AG09319 (cell line): ENCODE measurements at places on chromosomes 1 and 21.

DNA sequence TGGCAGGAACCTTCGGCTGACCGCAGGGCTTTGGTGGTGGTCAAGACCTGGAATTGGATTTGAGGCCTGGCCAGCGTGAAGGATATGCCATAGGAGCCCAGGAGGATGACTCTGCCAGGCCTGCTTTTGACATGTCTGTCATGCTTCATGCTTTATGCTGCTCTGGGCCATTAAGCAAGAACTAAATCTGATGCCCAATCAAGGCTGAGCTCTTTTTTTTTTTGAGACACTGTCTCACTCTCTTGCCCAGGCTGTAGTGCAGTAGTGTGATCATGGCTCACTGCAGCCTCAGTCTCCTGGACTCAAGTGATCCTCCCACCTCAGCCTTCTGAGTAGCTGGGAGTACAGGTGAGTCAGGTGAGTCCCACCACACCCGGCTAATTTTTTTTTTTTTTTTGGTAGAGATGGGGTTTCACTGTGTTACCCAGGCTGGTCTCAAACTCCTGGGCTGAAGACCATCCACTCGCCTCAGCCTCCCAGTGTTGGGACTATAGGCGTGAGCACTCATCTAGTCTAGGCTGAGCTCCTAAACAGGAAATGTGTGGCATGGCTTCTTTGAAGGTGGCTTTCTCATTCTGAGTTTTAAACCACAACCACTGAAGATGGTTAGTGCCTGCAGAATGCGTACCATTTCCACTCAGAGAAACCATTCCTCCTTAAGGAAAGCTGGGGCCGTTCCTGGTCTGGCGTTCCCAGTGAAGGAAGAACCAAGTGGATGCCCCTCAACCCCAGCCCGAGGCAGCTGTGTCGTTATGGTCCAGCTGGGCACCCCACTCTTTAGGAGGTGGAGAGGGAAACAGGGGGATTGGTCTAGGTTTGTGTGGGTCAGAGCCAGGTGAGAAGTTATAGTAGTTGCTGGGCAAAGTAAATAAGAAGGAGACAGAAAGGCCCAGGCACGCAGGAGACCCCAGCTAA, 34.2 kb upstream of the ATP5PO start:
- DNase-seq: no peak

DNA sequence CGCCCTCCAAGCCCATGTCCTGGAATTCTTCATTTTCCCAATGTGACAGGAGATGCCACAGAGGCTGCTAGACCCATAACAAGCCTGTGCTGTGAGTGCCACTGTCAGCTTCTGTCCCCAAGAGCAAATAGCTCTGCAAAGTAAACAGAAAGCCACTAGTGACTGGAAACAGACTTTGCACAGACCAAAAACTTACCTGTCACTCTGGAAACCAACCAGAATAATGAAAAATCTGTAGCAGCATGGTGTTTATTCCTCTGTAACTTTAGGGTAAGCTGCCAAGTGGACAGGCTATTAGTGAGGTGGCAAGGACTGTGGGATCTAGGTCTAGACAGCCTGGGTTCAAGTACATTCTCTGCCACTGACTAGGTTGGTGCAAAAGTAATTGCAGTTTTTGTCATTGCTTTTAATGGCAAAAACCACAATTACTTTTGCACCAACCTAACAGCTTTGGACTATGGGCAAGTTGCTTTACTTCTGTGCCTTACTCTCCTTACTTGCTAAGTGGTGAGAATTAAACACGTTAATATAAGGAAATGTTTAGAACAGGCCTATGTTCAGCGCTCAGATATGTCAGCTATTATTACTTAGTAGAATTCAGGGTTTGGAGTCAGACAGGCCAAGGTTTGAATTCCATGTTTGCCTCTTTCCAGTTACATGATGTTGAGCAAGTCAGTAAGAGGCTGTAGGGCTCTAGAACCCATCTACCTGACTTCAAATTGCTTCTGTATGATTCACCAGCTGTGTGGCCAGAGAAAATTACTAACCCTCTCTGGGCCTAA, at the start of gene C8B:
Gene C8B, minus strand, starts transcription at position 100 of the 782 bp plus-strand sequence. Its CDS starts 67 bp downstream, at position 33.
- no peak for DNase-seq

GRCh38 chr1:76075877-76076276, 1.3 kb downstream of the ST6GALNAC3 start:
- no peak for DNase-seq

DNA sequence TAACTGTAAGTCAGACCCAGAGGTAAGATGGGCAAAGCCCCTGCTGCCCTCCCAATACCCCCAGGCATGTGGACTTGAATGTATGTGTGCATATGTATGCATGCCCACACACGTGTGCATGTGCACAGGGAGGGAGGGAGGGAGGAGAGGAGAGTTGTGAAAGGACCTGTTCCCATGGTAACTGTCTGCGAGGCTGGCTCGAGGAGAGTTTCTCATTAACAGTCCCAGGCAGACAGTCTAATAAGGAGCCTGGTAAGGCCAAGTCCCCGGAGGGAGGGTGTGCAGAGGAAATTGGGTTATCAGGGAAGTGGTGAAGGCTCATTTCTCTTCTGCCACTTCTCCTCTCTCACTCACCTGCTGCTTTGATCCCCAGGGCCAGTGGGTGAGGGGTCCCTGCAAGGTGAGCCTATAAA, 74.9 kb downstream of the NFASC start:
- no peak for DNase-seq
